ENCODE measurements at places on chromosomes 7 and 10.

- DNase-seq = no peak
Observed at GRCh38 chr10:25747084-25747483, 186.9 kb upstream of the MYO3A start.

GRCh38 chr10:97875391-97875790, 25.7 kb downstream of the GOLGA7B start:
- no peak for DNase-seq

GRCh38 chr10:18400201-18400905, 251.0 kb downstream of the NSUN6 start:
- no peak for DNase-seq

DNA sequence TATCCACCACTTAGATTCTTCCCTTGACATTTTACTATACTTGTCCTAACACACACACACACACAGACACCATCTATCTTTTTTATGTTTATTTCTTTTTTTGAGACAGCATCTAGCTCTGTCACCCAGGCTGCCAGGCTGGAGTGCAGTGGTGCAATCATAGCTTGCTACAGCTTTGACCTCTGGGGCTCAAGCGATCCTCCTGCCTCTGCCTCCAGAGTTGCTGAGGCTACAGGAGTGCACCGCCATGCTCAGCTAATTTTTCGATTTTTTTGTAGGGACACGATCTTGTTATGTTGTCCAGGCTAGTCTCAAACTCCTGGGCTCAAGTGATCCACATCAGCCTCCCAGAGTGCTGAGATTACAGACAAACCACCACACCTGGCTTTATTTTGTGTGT, 16.7 kb downstream of the WIPI2 start:
- DNase-seq = no peak
